ENCODE measurements at places on chromosomes 7 and 10. TPM values are rescaled to one million over a fixed set of nuclear protein-coding genes. Genes with fewer than 3 reads are reported as not detected.
A peak's percentile ranks its signal among the peaks of the same experiment; 100 is the strongest.

The CHAT gene
- total RNA-seq: not detected

The TSPAN33 gene
- total RNA-seq: 0.36 TPM

The KAT6B gene
- total RNA-seq: 27.8 TPM

The NPY4R2 gene
- total RNA-seq: 0.36 TPM

The MRPL32 gene
- total RNA-seq: 56.7 TPM

The CYP2C19 gene
- total RNA-seq: not detected

The RBP3 gene
- total RNA-seq: not detected

The SPDYE9 gene
- not detected for total RNA-seq

GRCh38 chr10:7432884-7433726 lies 22.3 kb upstream of the SFMBT2 start:
- no peak for DNase-seq

- DNase-seq: peak; percentile 58
Measured at GRCh38 chr7:135501402-135501801, 8.5 kb downstream of the CNOT4 start.

GRCh38 chr10:117318909-117319308 lies 56.3 kb downstream of the PDZD8 start:
- peak; percentile 35 for DNase-seq

DNA sequence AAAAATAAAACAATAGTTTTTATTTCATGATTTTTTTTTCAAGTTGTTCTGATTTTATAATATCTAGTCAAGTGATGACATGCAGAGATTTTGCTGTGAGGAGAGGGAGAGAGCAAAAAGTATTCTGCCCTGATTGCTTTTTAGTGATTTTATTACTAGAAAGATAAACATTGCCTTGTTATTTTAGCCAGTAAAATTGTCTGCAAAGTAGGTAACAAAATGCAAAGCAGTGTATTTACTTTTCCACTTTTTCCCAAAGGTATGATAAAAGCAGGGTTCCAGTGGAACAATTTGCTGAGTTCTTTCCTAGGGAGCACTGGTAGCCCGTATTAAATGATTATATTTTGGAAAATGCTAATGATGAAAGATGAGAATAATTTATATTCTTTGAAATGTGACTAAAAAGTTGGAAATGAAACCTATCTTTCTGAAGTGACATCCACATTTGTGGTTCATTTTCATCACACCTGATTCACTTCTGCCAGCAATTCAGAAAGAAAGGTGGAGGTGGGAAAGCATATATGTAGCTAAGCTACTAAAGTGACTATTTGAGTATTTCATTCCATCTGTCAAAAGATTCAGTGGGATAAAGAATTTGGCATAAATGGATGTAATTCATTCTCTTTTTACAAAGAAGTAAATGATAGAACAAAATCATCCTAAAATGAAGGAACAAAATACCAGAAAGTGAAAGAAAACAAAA lies 300.3 kb downstream of the ADK start:
- DNase-seq: no peak

DNA sequence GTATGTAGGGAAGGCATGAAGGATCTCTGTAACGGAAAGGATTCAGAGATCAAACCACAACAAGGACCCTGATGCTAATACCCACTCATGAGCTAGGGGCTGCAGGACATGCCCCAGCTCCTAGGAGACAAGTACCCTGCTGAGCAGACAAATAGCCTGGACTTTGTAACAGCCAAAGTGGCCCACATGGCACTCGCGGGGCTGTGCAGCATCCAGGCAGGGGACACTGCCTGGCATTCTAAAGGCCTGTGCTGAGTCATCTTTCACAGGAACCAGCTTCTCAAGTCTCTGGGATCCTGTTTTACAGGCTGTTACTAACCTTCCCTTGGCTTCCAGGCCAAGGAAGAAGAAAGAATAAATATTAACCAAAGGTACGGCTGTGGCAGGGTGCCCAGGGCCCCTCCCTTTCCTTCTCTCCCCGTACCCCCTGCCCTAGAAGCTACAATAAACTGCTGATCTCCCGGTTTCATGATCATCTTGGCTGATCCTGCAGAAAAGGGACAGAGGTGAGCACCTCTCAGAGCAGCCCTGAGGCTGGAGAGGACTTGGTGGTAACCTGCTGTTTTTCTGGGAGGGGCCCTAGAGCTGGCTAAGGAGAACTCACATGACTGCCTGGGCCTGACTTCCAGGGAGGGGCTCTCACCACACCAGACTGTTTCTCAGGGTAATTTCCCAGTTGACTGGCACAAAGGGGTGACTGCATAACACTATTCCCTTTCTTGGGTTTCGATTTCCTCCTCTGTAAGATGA lies 4.2 kb upstream of the RPEL1 start:
- DNase-seq: peak; percentile 50

GRCh38 chr10:117544711-117545140 lies 2.2 kb downstream of the EMX2 start:
- DNase-seq: no peak

DNA sequence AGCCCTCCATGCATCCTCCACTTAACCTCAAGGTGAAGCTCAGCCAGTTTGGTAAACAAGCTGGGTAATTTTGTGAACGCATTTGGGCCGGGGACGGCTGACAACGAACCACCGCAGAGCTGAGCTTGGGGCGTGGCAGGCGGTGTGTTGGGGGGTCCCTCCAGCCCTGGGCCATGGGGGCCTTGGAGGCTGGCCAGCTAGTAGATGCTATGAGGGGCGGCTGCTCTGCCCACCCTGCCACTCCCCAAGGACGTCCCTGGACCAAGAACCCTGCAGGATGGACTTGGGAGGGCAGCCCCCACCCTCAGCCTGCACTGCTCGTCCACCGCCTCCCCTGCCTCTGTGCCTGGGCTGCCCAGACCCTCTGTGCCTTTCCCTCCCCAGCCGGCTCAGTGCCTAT lies 12.0 kb upstream of the SCART1 start:
- DNase-seq: no peak

DNA sequence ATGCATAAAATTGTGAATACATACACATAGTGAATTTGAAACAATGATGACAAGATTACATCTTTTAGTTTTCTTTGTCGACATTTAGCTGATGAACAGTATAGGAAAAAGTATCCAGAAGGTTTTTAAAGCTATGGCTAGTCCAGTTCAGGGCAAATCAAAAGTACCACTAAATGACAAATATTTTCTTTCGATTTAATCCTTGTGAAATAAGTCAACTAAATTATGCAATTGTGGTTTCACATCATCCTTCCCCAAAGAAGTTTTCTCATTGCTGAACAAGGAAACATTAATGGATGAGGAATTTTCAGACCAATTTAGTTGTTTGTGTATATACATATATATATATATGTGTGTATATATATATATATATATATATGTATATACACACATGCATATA lies 774.0 kb downstream of the DNAJB9 start:
- DNase-seq: no peak

- no peak for DNase-seq
Measured at GRCh38 chr7:76507723-76508406, 2.5 kb upstream of the UPK3B start.

DNA sequence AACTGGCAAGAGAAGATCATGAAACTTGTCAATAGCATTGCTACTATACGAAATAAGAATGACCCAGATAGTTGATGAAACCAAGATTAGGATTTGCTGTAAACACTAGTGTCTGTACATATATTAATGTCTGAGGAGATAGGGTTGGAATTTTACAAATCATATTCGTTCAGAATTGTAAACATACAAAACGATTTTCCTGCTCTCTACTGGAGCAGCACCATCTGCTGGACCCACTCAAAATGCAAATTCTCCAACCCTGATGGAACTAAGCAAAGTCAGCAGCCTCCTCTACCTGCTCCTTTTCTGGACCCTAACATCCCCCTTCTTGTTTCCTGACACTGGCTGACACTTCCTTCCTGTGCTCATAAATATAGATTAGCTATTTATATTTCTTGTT lies 29.4 kb upstream of the SGMS1 start:
- peak; percentile 47 for DNase-seq
